ENCODE measurements at places on chromosomes 16 and 17. TPM values are rescaled to one million over a fixed set of nuclear protein-coding genes. Genes with fewer than 3 reads are reported as not detected.
A peak's percentile ranks its signal among the peaks of the same experiment; 100 is the strongest.

The CCDC102A gene
- 30.4 TPM for total RNA-seq

The IGFBP4 gene
- total RNA-seq, result 1.3 TPM

The CSH1 gene
- total RNA-seq, result not detected

The ITGAX gene
- total RNA-seq, result 18.6 TPM

The BFAR gene
- total RNA-seq, result 35.3 TPM

DNA sequence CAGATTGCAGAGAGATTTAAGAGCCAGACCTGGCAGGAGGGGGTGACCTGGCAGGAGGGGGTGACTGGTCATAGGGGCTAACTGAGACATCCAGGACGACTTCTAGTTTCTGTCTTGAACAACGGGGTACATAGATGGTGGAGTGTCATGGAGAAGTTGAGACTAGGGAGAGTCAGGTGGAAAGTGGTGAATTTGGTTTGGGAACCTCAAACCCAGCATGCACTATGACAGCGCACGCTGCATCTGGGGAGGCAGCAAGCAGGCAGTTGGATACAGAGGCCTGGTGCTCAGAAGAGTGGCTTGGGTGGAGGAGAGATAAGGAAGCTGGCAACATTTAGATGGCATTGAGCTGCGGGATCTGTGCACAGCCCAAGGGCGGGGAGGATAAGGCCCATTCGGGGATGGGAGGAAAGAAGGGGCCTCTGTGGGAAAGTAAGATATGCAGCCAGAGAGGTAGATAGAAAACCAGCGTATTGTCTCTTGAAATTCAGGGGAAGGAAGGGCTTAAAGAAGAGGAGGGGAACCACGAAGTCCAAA, 4.5 kb downstream of the RIPOR1 start:
- DNase-seq, result no peak

- DNase-seq, result no peak
Measured at GRCh38 chr16:11757671-11758545, 15.3 kb upstream of the TXNDC11 start.

- peak; percentile 43 for DNase-seq
Measured at GRCh38 chr17:59533694-59534093, 31.7 kb upstream of the DHX40 start.

DNA sequence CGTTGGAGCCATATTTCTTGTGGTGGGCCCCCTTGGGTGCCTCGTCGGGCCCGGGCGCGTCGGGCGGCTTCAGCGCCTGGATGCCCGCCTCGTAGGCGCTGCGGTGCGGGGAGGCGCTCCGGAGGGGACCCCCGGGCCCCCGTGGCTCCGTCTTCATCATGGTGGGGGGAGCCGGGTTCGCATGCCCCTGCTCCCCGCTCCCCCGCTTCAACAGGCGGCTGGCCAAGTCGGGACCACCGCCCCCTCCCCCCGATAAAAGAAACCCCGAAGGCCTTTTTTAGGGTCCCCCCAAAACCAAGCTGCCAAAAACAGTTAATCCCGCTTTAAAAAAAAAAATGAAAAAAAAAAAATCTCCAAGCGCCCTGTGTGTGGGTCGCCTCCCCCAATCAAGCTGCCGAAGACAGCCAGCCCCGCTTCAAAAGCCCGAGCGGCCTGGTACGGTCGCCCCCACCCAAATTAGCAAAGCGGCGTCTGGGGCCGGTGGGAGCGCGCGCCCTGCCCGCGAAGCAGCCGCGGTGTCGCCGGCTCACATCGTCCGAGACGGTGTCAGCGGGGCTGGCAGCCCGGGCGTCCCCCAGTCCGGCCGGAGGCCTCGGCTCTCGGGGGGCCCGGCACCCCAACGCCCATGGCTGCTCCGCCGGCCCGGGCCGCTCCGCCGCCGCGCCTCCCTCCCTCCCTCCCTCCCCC, at the start of gene PPP1R9B:
PPP1R9B (minus strand) TSS at position 324 of the 687 bp plus-strand sequence; CDS start at position 160, 164 bp downstream.
- no peak for DNase-seq

DNA sequence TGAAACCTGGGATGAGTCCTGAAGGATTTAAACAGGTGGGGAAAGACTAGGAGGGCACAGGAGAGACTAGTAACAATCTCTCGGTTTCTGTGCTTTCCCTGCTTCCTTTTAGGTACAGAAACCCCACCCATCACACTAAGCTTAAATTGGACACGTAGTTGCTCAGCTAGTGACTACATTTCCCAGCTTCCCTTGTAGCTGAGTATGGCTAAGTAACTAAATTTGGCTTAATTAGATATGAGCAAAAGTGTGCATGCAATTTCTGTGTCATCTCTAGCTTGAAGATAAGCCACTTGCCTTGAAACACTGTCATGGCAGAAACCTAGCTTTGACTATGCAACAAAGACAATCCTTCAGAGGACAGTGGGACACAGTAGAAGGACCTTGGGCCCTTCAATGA, 36.5 kb downstream of the CACNG1 start:
- DNase-seq, result no peak

DNA sequence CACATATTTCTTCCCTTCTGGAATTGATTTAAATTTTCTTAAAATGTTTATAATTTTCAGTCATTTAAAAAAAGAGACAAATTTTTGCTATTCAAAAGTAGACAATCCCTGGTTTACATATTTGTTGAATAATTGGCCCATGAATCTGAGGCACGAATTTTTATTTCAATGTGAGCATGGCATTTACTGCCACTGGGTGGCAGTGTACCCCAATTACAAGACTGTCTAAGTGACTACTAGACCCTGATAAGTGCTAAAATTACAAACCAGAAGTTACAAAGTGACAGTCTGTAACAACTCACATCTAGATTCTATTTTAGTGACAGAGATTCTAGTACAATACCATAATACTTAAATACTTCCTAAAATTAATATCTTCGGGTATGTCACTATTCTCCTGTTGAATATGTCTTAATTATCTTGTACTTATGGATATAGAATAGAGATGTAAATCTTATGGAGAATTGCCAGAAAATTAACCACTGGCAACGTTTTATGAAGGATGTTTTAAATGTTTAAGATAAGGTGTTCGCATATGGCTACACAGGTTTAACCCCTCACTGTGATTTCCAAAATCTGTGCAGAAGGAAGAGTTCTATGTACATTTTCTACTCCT, 235.8 kb downstream of the MAP2K4 start:
- DNase-seq, result no peak

DNA sequence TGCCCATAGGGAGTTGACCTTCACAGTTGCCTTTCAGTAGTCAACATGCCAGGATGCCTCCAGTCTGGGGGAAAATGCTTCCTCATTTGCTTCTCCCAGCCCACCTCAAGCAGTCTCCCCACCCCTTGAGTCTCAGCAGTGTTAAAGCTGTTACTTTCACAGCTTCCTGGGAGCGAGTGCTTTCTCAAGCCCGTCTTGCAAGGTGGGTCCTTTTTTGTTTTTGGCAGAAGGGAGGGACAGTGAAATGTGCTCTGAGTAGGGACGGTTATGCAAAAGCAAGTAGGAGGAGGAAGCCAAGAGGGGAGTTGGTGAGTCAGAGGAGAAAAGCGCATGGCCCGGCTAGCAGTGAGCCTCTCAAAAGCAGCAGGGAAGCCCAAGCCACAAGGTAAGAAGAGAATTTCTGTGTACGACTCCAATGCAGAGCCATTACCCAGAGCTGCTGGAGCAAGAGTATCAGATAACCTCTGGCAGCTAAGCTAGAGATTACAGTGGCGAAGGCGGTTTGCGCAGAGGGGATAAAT, at the start of gene CHST4:
CHST4 (plus strand) TSS at position 316 of the 521 bp plus-strand sequence. CDS start 10,252 bp downstream, outside the sequence.
- DNase-seq, result peak; percentile 28

- DNase-seq, result peak; percentile 70
Measured at GRCh38 chr17:57988301-57989250, 522 bp upstream of the VEZF1 start.

GRCh38 chr16:63913290-63913689, 1208.6 kb downstream of the CDH11 start:
- DNase-seq, result no peak

DNA sequence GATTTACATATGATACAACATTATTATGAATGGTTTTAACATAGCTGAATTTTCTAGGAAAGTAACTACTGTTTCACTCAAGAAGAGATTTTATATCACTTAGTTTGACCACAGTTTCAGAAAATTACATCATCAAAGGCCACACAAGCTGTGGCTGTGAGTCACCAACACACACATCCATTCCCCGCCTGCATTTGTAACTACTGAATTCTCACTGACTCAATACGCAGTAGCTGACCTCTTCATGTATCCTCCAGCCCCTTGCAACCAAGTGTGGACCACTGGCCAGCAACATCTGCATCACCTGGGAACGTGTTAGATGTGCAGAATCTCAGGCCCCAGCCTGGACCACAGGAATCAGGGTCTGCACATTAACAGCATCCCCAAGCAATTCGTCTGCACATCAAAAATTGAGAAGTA, 197.6 kb downstream of the XYLT1 start:
- DNase-seq, result peak; percentile 27

DNA sequence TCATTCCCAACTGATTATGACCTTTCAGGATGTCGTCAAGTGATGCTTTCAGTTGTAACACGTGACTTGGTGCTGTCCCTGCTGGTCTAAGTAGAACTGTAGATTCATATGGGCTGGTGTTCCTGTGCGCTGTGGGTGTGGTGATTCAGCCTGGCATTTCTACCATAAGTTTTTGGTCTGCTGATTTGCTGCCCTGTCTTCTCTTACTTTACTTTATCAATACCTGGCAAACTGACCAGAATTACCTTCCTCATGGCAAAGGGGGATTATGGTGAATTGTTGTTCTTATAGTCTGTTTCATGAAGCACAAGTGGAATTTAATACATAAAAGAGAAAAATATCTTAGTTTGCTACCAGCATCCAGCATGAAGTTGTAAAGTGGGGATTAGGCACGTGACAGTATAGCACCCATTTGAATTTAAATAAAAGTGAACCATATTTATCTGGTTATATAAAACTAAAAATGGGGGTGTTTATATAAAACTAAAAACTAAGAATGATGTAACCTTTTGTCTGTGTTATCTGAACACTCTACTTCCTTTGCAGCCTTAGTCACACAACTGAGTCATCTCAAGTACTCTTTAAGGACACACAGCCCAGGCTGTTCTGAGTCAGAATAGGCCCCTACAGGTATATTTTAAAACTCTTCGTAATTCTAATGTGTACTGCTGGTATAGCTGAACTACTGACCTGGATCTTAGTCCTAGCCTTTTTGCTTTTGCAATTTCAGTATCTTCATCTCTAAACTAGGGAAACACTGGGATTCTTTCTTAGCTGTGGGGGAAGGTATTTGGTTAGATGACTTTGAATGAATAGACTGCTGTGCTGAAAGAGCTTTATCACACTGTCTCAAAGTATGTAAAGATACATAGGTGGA, 28.3 kb downstream of the TTC19 start:
- DNase-seq, result peak; percentile 44

DNA sequence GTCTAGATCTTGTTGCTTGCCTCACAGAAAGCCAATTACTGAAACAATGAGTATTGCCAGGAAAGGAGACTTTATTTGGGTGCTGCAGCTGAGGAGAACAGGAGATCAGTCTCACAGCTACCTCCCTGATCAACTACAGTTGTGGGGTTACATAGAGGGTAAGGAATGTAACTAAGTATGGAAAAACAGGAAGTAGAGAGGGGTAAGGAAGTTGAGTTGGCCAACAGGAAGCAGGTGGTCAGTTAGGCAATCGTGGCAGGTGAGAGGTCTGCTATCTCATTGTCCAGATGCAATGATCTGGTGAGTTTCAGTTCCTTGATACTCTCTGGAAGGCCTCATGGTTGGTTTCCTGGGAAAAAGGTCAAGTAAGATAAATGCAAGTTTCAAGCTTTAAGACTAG, 333.1 kb upstream of the GOT2 start:
- peak; percentile 81 for DNase-seq

GRCh38 chr17:31318298-31318801, 3.1 kb downstream of the EVI2A start:
- peak; percentile 36 for DNase-seq

DNA sequence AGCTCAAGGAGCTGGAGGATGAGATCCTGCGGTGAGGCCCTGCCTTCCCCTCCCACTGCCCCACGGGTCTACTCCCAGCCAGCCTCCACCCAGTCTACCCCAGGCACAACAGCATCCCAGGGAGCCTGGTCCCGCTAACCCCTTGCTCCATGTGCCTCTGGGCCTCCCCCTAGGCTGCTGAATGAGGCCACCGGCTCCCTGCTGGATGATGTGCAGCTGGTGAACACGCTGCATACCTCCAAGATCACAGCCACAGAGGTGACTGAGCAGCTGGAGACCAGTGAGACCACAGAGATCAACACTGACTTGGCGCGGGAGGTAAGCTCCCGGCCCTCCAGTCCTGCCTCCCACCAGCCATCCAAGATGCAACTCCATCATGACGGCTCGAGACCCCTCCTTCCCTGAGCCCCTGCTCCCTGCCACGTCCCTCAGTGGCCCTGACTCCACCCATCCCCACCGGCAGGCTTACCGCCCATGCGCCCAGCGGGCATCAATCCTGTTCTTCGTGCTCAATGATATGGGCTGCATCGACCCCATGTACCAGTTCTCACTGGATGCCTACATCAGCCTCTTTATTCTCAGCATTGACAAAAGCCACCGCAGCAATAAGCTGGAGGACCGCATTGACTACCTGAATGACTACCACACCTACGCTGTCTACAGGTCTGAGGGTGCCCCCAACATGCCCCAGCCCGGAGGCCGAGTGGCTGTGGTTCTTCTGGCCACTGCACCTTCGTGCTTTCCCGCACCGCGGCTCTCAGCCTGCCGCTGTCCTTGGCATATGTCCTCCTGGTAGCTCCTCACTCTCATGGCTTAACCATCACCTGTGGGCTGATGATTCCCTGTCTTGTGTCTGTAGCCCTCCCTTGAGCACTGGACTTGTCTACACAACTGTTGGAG, 15.0 kb upstream of the KDM6B start:
- DNase-seq, result no peak

GRCh38 chr16:75011634-75012307, 12.9 kb downstream of the ZNRF1 start:
- peak; percentile 84 for DNase-seq

- no peak for DNase-seq
Measured at GRCh38 chr16:85002608-85003007, 8.7 kb downstream of the ZDHHC7 start.

- no peak for DNase-seq
Measured at GRCh38 chr17:80279895-80280294, 19.2 kb downstream of the RNF213 start.

DNA sequence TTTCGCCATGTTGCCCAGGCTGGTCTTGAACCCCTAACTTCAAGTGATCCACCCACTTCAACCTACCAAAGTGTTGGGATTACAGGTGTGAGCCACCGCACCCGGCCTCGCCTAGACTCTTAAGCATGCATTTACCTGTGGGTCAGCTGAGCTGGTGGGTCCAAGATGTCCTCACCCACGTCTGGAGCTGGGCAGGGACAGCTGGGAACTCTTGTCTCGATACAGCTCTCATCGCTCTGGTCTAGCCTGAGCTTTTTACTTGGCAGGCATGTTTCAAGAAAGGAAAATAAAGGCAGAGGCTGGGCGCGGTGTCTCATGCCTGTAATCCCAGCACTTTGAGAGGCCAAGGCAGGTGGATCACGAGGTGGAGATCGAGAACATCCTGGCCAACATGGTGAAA, 56.9 kb upstream of the PHOSPHO1 start:
- DNase-seq, result no peak

DNA sequence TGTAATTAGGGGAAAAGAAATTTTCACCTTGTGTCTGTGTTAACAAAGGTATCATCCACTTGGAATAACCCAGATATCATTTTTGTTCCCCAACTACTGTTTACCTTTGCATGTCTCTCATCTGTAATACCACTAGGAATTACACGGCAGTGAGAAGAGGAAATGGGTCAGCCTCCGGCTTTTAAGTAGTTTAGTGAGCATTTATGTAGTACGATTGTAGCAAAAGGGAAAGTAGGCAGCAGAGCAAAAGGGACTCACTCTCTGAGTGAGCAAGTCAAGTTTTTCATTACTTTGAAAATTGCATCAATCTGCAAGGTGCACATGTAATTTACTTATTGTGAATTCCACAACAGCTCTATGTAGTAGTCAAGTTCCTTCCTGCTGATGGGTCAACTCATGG, 11.2 kb downstream of the PHF12 start:
- DNase-seq, result no peak

GRCh38 chr17:43042025-43042628, 17.1 kb downstream of the RND2 start:
- DNase-seq, result no peak

Data from hematopoietic multipotent progenitor cell (in vitro differentiated cells).